Breast epithelium (tissue), 4 donors: ENCODE measurements at places on chromosomes 16 and 17. TPM values are rescaled to one million over a fixed set of nuclear protein-coding genes. Genes with fewer than 3 reads are reported as not detected.

The TMEM88 gene
- 21.0 TPM for total RNA-seq

- no peaks in the 10 kb centered on the region for H3K4me1 ChIP-seq
- no peak overlapping the region for H3K4me3 ChIP-seq
- H3K36me3 ChIP-seq: no peaks in the 10 kb centered on the region
- H3K27me3 ChIP-seq: no peaks in the 10 kb centered on the region
- H3K27ac ChIP-seq: no peak overlapping the region
These were observed 33.0 kb downstream of the C16orf95 start for GRCh38 chr16:87284183-87284582.

The OR4D1 gene
- total RNA-seq: not detected

The TBX6 gene
- total RNA-seq: 0.80 TPM

DNA sequence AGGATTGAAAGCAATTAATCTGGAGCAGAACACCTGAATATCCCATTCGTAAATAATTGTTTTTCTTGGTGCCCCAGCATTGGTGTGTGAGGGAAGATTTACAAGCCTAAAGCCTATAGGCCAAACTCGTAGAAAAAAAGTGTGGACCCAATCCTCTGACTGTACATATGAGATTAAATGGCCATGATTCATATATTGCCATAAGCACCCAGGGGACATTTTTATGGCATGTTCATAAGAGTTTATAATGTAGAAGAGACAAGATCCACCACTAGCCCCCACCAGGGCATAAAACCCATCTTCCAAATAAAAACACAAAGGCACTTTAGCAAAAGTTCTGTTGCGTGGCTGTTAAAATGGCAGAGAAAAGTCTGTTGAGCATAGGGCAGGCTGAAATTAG lies 15.5 kb upstream of the SALL1 start:
- no peak for DNase-seq
- no peak overlapping the region for H3K4me3 ChIP-seq
- H3K27ac ChIP-seq: no peak overlapping the region
- H3K4me1 ChIP-seq: no peaks in the 10 kb centered on the region
- H3K27me3 ChIP-seq: no peaks in the 10 kb centered on the region

DNA sequence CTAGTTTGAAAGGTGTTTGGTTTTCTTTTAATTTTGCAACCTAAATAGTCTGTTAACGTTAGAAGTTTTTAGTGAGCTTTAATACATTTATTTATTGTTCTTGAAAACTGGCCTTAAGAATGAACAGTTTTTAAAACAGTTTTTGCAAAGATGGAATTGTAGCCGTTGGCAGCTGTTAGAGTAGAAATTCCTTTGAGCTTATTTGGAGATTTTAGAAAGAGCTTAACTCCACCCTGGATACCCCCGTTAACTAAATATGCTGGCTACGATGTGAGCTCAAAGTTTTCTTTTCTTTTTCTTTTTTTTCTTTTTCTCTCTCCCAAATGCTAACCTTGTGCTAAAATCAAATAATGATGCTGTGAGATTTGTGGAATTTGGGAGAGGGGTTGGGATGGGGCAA lies 75.2 kb downstream of the COX10 start:
- H3K36me3 ChIP-seq: no peaks in the 10 kb centered on the region
- no peaks in the 10 kb centered on the region for H3K27me3 ChIP-seq
- no peak for DNase-seq
- H3K4me1 ChIP-seq: no peaks in the 10 kb centered on the region
- H3K4me3 ChIP-seq: no peak overlapping the region

- no peak overlapping the region for H3K27ac ChIP-seq
- H3K36me3 ChIP-seq: no peaks in the 10 kb centered on the region
These were observed 81.8 kb downstream of the VAT1L start for GRCh38 chr16:77869997-77870813.

The SMIM36 gene
- not detected for total RNA-seq
